ENCODE measurements at places on chromosomes 2 and 18. TPM values are rescaled to one million over a fixed set of nuclear protein-coding genes. Genes with fewer than 3 reads are reported as not detected.

The ZDBF2 gene
- 1.9 TPM for total RNA-seq

The UGT1A9 gene
- not detected for total RNA-seq

The ABCG5 gene
- total RNA-seq = not detected

GRCh38 chr2:21043744-21044532, at the start of gene APOB:
Gene APOB, minus strand, starts transcription at chr2:21044073. Its CDS starts 128 bp downstream, at chr2:21043945.
- DNase-seq = no peak
- no peak within 1 kb of the TSS for H3K27ac ChIP-seq
- no peak within 1 kb of the TSS for H3K4me3 ChIP-seq
- no peaks in the 10 kb centered on the region for H3K36me3 ChIP-seq
- H3K27me3 ChIP-seq = no peaks in the 10 kb centered on the region
- H3K4me1 ChIP-seq = no peaks in the 10 kb centered on the region

DNA sequence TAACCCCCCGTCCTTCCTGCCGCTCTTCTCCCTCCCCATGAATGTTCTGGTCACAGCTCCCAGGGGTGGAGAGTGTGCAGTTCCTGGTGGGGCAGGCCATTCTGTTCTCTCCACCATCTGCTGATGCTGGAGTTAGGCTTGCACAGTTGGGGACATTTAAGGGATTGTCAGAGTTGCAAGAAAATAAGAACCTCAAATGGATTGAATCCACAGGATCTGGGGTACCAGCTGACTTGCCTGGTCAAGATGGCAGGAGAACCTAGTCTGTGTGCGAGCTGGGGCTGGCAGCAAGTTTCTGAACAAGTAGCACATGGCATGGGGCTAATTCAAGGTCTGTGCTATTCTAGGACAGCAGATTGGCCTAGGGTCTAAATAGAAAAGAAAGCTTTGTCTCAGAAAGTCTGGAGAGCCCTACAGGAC, 60.8 kb upstream of the TXNDC2 start:
- H3K27me3 ChIP-seq = no peaks in the 10 kb centered on the region
- no peaks in the 10 kb centered on the region for H3K4me1 ChIP-seq
- H3K36me3 ChIP-seq = no peaks in the 10 kb centered on the region
- no peak overlapping the region for H3K4me3 ChIP-seq

DNA sequence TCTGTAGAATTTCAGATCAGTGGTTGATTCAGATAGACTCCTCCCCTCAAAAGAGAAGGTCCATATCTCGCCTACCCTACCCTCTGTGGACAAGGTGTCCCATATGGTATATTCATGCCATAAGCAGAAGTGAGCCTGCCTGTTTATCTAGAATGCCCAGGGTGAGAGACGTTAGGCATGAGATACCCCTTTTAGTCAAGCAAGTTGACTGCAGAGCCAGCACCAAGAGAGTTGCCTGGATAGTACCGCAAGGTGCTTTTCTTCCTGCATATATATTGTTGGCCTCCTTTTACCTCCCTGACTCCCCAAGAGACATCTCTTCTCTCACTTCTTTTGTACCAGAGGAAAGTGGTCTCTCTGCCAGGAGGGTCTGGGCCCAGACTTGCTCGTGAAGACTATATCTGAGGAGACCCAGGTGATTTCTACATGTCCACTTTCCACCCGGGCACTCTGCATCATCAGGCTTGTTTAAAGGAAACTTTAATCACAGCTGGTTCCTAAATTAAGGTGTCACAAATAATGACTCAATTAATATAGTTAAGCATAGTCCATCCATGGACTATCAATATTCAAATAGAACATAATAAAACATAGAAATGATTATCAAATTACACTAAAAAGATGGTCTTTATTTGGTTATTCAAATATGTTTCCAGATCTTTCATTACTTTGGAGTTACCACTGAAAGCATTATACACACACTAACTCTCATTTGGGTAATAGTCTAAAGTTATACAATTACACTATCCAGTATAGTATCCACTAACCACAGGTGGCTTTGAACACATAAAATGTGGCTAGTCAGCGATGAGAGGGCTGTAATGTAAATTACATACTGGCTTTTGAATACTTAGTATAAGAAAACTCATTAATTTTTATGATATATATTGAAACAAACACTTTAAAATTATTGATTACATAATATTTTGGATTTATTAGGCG, 4.1 kb downstream of the ITGA4 start:
- DNase-seq = peak; percentile 60
- H3K27me3 ChIP-seq = no peaks in the 10 kb centered on the region
- peak overlapping the region; percentile 98 for H3K27ac ChIP-seq
- H3K36me3 ChIP-seq = peaks cover 64% of the 10 kb centered on the region
- peaks cover 78% of the 10 kb centered on the region for H3K4me1 ChIP-seq

DNA sequence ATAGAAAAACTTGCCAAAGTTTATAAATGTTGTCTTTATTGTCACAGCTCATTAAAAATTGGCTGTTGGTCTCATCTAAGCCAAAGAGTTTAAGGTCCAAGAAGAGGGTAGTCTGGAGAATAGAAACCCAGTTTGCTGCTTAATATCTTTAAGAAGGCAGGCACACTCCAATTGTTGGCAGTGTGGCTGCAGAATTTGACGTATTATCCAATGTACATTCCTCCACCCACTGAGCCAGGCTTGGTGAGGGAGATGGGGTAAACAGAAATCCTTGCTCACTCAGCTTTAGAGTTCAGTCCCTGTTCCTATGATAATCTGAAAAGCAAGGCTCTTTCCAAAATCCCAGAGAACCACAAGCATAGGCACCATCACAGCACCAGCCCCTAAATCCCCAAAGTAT, 10.7 kb upstream of the ADD2 start:
- H3K4me3 ChIP-seq = no peak overlapping the region
- DNase-seq = no peak

GRCh38 chr18:11981192-11981542, at the start of gene IMPA2:
Gene IMPA2, plus strand, starts transcription at chr18:11981507. Its CDS starts 163 bp downstream, at chr18:11981670.
- peak within 1 kb of the TSS; percentile 76 for H3K4me3 ChIP-seq
- H3K27ac ChIP-seq = no peak within 1 kb of the TSS
- H3K36me3 ChIP-seq = no peaks in the 10 kb centered on the region
- no peak for DNase-seq
- no peaks in the 10 kb centered on the region for H3K27me3 ChIP-seq

- no peaks in the 10 kb centered on the region for H3K27me3 ChIP-seq
- no peaks in the 10 kb centered on the region for H3K36me3 ChIP-seq
- H3K4me3 ChIP-seq = peak overlapping the region; percentile 51
Observed at GRCh38 chr2:73112026-73112912, 479 bp downstream of the RAB11FIP5 start.

DNA sequence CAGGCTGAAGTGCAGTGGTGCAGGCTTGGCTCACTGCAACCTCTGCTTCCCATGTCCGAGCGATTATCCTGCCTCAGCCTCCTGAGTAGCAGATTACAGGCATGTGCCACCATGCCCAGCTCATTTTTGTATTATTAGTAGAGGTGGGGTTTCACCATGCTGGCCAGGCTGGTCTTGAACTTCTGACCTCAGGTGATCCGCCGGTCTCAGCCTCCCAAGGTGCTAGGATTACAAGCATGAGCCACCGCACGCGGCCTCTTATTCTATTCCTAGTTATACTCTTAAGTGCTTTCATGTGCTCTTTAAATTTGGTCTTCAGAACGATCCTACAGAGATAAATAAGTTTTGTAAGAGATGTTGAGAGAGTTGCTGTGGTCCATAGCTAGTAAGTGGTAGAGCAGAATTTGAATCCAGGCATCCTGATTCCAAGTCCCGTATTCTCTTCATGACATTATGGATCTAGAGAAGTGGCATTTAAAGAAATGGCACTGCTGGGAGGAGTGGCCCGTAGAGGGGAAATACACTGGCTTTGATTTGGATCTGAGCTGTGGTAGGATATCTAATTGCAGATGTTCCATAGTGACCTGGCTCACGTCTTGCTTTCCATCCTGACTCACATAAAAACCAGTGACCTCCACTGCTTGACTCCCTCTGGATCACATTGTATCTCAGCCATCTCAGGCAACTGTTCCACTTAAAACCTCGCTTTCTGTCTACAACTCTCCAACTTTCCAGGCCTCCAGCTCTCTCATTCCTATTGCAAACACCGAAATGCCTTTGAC, 22.8 kb upstream of the ME2 start:
- H3K4me1 ChIP-seq = no peaks in the 10 kb centered on the region
- DNase-seq = no peak
- H3K36me3 ChIP-seq = no peaks in the 10 kb centered on the region
- H3K27me3 ChIP-seq = no peaks in the 10 kb centered on the region

- no peak for DNase-seq
- no peak overlapping the region for H3K27ac ChIP-seq
- H3K4me3 ChIP-seq = no peak overlapping the region
- no peaks in the 10 kb centered on the region for H3K36me3 ChIP-seq
Observed at GRCh38 chr2:7517088-7517487, 599.9 kb downstream of the RNF144A start.

Measured in Karpas-422 (cell line).